Activated CD4-positive, alpha-beta T cell treated with anti-CD3 and anti-CD28 coated beads for 48 hours (primary cell): ENCODE measurements at places on chromosomes 1 and 21.

- DNase-seq = no peak
Observed at GRCh38 chr1:66984491-66984890, 59.7 kb downstream of the MIER1 start.

- no peak for DNase-seq
Observed at GRCh38 chr1:67843331-67843730, 10.1 kb upstream of the GNG12 start.

- no peak for DNase-seq
Observed at GRCh38 chr1:28417926-28418637, 48.5 kb downstream of the PHACTR4 start.

- DNase-seq = no peak
Observed at GRCh38 chr1:160904783-160905616, 20.0 kb upstream of the ITLN1 start.

GRCh38 chr1:218482683-218483082 is 137.5 kb downstream of the TGFB2 start:
- no peak for DNase-seq

DNA sequence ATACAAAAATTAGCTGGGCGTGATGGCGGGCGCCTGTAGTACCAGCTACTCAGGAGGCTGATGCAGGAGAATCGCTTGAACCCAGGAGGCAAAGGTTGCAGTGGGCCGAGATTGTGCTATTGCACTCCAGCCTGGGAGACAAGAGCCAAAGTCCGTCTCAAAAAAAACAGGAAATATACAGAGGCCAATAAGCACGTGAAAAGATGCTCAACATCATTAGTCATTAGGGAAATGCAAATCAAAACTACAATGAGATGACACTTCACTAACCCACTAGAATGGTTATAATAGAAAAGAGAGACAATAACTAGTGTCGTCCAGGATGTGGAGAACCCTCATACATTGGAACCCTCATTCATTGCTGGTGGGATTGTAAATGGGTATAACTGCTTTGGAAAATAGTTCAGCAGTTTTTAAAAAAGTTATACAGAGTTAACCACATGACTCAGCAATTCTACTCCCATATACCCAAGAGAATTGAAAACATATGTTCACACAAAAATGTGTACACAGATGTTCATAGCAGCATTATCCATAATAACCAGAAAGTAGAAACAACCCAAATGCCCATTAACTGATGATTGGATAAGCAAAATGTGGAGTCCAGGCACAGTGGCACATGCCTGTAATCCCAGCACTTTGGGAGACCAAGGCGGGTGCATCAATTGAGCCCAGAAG is 6.4 kb upstream of the E2F2 start:
- DNase-seq = no peak

- DNase-seq = no peak
Observed at GRCh38 chr1:175095978-175096607, 28.5 kb downstream of the TNN start.

DNA sequence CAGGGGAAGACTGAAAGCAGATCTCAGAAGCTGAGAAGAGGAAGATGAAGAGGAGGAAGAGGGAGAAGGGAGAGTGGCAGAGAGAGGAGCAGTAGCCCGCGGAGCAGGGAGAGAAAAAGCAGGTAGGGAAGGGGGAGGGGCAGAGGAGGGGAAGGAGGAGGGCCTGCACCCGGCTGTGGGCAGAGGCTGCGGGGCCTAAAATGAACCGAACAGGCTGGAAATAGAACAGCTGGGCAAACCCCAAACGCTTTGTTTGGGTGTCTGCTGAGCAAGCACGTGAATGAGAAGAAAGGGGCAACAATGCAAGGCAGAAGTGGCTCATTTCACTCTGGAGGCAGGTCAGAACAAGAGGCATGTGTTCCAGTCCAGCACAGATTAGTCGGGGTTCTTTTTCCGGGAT is 33.5 kb downstream of the KCNC4 start:
- peak; percentile 31 for DNase-seq

GRCh38 chr1:159009287-159009686 is 420 bp upstream of the IFI16 start:
- no peak for DNase-seq

DNA sequence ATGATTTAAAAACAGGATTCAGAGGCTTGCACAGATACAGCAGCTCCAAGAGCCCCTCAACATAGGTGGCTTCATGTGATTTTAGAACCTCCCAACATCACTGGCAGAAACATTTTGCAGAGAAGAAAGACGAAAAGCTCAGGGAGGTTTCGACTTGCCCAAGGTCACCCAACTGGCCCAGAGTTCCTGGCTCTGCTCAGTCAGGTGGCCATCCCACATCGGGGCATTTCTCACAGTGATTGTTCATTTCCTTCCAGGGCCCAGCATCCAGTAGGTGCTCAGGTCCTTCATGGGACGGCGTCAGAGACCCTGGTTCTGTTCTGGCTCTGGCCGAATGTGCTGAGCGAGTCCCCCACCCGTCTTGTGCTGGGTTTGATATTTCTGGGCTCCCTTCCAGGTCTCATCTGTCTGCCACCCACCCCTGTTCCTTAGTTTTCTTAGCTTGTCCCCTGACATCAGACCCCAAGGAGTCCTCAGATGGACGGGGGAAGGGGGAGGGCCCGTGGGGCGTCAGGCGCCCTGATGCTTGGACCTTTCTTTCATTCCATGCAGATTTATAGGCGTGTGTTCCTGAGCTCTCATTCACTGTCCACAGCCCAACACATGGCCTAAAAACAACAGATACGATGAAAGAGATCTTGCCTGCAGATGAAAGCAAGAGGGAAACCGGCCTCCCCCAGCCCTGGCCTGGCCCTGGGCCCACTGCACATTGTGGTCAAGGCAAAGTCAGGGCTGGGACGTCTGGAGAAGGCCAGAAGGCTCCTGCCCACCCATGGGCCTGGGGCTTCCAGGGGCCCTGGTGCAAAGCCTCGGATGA is 123.1 kb upstream of the ZBTB40 start:
- no peak for DNase-seq

- DNase-seq = no peak
Observed at GRCh38 chr1:217590598-217590997, 40.3 kb downstream of the GPATCH2 start.

GRCh38 chr1:45141247-45142003 is 65.0 kb downstream of the ZSWIM5 start:
- no peak for DNase-seq

DNA sequence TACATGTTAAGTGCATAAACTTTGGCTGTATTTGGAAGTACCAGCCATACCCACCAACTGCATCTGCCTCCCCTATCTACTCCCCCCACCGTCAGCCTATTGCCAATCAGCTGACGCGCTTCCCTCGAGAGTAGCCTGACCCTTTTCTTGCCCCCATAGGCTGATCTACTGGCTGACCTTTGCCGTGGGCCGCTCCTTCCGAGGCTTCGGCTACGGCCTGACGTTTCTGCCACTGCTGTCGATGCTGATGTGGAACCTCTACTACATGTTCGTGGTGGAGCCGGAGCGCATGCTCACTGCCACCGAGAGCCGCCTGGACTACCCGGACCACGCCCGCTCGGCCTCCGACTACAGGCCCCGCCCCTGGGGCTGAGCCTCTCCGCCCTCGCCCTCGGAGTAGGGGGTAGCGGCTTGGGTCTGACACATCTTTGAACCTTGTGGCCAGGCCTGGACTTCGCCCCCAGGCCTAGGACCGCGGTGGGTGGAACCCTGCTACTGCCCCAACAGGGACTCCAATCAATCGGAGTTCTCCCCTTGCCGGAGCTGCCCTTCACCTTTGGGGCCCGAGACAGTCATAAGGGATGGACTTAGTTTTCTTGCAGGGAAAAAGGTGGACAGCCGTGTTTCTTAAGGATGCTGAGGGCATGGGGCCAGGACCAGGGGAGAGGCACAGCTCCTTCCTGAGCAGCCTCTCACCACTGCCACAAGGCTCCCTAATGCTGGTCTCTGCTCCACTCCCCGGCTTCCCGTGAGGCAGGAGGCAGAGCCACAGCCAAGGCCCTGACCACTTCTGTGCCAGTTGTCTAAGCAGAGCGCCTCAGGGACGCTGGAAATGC is 4.0 kb downstream of the GLMP start:
- DNase-seq = peak; percentile 34

GRCh38 chr1:227731696-227732585 is 3.2 kb downstream of the JMJD4 start:
- DNase-seq = no peak

DNA sequence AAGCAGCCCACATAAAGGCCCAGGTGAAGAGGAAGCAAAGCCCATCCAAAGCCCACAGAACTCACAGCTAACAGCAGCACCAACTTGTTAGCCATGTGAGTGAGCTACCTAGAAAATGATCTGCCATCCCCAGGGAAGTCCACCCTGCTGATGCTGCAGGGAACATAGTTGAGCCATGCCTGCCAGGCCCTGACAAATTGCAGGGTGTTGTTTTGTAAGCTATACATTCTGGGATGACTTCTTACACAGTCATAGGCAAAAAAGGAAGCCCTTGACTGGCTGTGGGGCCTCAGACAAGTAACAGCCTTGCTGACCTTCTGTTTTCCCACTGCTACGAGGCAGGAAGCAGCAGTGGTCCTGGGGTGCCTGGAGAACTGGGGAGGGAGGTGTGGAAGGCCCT is 262.7 kb downstream of the MATN1 start:
- DNase-seq = no peak

DNA sequence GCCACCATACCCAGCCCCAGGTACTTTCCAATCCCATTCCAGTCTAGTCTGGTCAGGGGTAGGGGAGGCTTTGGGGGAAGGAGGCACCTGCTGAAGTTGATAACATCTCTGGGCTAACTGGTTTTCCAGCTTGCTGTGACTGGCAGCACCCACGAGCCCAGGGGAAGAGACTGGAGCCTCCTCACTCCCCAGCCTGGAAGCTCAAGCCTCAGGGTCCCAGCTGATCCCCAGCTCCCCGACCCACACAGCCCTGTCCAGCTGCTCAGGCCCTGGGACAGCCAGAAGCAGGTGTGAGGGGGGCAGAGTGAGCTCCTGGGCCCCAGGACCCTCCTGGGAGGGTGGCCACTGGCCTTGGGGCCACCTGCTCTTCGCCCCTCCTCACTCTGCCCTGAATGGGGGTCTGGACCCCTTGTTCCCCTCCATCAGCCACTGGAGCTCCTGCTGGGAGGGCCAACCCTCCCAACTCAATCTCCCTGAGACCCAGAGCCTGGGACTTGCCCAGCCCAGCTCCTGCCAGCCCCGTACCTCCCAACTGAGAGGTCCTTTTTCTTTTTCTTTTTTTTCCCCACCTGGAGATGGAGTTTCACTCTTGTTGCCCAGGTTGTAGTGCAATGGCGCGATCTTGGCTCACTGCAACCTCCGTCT is 23.5 kb upstream of the RNU1-4 start:
- no peak for DNase-seq

DNA sequence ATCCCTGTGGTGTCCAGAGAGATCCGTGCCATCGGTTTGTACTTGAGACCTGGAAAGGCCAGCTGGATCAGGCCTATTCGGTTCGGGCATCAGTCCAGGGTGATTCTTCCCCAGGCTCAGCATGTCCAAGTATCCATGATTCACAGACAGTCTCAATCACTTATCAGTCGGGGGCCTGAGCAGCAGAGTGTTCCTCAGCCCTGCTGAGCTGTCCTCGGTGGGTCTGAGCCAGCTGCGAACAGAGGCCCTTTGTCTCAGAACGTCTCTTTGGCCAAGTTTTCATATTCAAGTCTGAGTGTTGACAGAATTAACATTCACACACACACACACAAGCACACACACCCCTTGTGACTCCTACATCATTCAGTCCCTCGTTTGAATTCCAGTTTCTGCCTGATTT is 33.4 kb upstream of the OSBPL9 start:
- DNase-seq = no peak

DNA sequence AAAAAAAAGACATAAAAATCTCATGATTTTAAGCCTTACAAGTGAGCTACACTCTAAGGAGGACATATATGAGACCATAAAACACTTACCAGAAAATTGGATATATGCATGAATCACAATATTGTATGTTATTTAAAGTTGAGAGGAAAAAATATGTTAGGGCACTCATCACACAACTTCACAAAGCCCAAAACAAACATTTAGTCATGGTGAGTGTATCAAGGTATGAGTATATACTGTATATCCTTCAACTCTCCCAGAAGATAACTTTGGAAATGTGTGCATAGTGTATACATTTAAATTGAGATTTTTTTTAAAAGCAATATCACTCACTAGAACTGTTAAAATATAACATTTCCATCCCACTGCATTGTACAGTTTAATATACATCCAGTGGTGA is 259.3 kb downstream of the SRGAP2C start:
- no peak for DNase-seq

DNA sequence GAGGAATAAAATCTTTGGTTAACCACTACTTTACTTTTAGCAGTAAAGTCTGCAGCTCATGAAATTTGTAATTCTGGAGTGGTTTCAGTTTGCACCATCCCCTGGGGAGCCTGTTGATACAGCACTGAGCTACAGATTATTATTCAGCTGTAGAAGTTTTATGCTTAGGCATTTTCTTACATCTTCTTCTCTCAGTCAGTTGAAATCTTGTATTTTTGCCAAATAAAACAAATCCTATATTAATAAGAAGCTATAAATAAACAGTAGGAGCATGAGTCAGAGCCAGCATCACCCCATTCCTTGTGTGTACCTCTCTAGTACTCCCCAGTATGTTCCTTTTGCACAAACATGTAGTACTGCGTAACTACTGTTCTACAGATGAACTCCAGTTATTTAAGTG is 118.9 kb downstream of the ATF6 start:
- DNase-seq = no peak
